A673 (cell line): ENCODE measurements at places on chromosomes 1 and 21. TPM values are rescaled to one million over a fixed set of nuclear protein-coding genes. Genes with fewer than 3 reads are reported as not detected.

DNA sequence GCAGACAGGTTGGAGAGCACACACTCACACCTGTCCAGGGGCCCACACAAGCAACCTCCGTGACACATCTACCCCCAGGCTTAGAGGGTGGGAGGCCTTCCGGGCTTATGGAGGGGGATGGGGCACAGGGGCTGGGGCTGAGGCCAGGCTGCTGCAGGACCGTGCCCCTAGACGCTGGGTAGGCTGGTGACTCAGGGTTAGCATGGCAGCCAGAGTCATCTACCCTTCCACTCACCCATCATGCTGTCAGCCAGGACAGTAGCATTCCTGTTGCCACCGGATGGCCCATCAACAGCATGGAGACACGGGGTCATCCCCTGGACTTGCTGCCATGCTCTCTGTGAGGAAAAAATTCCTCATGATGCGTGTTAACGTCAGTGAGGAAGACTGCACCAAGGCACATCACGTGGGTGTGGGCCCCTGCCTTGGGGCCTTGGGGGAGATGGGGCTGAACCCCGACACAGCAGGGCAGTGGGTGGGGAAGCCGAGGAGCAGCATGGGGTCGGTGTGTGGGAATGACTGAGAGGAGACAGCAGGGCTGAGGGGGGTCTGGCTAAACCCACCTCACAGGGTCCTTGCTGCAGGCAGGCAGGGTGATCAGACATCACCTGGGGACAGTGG, 52.8 kb downstream of the WNT9A start:
- H3K36me3 ChIP-seq, result no peaks in the 10 kb centered on the region
- H3K4me1 ChIP-seq, result no peaks in the 10 kb centered on the region
- no peaks in the 10 kb centered on the region for H3K27me3 ChIP-seq
- no peak for DNase-seq
- no peak overlapping the region for H3K27ac ChIP-seq
- no peak overlapping the region for H3K4me3 ChIP-seq

NOS1AP gene
- total RNA-seq, result 24.7 and 28.0 TPM in 2 replicates

DNA sequence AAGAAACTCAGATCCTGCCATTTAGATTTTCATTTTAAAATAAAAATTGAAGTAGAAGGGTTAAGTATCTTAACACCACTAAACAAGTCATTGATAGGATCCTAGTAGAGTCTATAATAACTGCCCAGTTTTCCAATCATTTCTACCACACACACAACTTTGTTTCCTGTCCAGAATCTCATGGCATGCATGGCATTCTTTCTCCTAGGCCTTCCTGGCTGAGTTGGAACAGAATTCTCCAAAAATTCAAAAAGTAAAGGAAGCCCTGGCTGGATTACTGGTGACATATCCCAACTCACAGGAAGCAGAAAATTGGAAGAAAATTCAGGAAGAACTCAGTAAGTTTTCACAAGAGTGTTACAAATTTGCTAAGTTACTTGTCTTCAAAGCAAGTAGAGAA, 111.4 kb upstream of the BMP8A start:
- no peaks in the 10 kb centered on the region for H3K4me1 ChIP-seq
- peaks cover 28% of the 10 kb centered on the region for H3K36me3 ChIP-seq
- no peak overlapping the region for H3K27ac ChIP-seq

CFAP107 gene
- not detected in 2 replicates for total RNA-seq

DNA sequence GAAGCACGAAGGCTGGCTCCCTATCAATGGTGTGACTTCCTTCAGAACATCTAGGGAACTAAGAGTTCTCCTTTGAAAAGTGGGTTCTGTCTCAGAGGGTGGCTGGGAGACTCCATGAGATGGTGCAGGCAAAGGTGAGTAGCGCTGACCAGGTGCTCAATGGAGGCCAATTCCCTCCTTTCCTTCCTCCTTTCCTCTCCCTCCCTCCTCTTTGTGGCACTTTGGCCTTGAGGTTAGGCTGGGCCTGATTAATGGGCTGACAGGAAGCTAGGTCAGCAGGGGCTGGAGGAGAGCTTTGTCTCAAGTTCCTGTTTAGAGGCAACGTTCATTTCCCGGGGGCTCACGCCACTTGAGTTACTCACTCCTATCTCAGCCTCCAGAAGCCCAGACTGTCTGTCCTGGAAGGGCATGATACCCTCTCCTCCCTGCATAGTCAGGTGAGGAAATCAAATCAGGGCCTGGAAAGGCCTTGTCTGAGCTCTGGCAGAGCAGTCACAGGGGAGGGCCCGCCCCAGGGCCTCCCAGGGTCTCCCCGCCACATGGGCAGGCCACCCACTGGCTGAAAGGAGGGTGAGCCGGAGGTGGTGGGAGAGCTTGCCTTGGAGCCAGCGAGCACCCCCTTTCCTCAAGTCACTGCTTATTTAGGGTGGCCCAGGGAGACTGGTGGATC, 58.4 kb upstream of the SSBP3 start:
- peaks cover 48% of the 10 kb centered on the region for H3K4me1 ChIP-seq
- H3K27me3 ChIP-seq, result no peaks in the 10 kb centered on the region
- no peaks in the 10 kb centered on the region for H3K36me3 ChIP-seq
- H3K4me3 ChIP-seq, result no peak overlapping the region

DNA sequence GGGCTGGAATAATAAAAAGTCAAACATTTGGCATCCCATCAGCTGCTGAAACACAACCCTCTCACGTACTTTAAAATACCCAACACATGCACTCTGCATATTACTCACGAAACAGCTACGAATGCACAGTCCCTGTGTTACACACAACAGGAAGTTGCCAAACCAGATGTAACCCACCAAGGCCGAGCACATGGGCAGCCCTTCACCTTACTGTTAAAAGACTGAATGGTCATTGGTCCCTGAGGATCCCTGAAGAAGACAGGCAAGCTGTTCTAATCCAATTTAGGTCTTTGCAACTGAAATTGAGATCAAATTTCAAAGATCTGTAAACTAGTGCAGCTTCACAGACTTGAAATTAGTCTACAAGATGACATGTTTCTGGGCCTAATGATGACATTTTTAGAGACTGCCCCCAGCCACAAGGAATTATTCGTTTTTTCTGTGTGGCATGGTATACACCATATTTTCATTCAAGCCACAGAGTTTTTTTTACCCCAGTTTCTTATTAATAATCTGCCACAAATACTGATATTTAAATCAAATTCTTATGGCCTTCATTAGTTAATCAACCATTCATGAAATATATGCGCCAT, 25.6 kb upstream of the IER5 start:
- no peaks in the 10 kb centered on the region for H3K36me3 ChIP-seq
- peak overlapping the region; percentile 8 for H3K27ac ChIP-seq
- no peak overlapping the region for H3K4me3 ChIP-seq
- no peaks in the 10 kb centered on the region for H3K27me3 ChIP-seq

NPHS2 gene
- total RNA-seq, result not detected in 2 replicates
